ENCODE measurements at places on chromosomes 5 and 9. TPM values are rescaled to one million over a fixed set of nuclear protein-coding genes. Genes with fewer than 3 reads are reported as not detected.
A peak's percentile ranks its signal among the peaks of the same experiment; 100 is the strongest.

- no peak for DNase-seq
These were observed 7.3 kb upstream of the FGF18 start for GRCh38 chr5:171412186-171412585.

- DNase-seq: no peak
These were observed 10.0 kb downstream of the SPARC start for GRCh38 chr5:151676719-151677118.

GRCh38 chr9:90724112-90724511, 77.5 kb upstream of the SYK start:
- DNase-seq: no peak

- peak; percentile 39 for DNase-seq
These were observed 3.7 kb downstream of the TMEM245 start for GRCh38 chr9:109115931-109116526.

PCDHGB3 gene
- total RNA-seq: 0.59 TPM

NR5A1 gene
- total RNA-seq: 0.58 TPM

MYOT gene
- total RNA-seq: 2.7 TPM

KIF24 gene
- total RNA-seq: 1.8 TPM

Measured in uterus (tissue), 4 donors.